ENCODE measurements at places on chromosomes 7 and 10.

GRCh38 chr10:116810120-116810500 is 39.2 kb upstream of the ENO4 start:
- no peak for DNase-seq

DNA sequence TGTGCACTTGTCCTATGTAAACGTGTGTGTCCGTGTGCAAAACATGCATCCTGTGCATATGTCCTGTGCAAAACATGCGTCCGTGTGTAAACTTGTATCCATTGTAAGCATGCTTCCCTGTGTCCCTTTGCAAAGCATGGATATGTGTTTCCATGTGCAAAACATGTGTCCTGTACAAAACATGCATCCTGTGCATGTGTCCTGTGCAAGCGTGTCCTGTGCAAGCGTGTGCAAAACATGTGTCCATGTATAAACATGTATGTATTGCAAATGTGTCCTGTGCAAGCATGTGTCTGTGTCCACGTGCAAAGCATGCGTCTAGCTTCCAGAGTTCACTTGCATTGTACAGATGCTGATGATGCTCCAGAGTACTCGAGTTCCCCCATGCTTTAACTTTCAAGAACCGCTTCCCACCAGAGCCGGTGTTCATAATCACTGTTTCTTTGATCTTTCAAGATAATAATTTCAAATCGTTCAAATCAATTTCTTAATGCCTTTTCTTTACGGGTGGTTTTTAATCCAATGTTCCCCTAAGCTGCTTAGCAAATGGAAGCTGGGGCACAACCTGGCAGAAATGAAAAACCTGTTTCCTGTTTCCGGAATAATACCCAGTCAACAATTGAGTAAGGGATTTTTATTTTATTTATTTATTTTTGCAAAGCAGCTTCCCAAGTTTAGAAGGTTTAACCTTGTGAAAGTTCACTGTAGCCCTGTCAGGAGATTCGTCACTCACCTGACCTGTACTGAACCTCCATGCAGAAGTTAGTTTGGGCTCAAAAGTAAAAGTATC is 641 bp upstream of the ASB13 start:
- peak; percentile 65 for DNase-seq

GRCh38 chr10:133166504-133166827 is 6.4 kb downstream of the KNDC1 start:
- no peak for DNase-seq

DNA sequence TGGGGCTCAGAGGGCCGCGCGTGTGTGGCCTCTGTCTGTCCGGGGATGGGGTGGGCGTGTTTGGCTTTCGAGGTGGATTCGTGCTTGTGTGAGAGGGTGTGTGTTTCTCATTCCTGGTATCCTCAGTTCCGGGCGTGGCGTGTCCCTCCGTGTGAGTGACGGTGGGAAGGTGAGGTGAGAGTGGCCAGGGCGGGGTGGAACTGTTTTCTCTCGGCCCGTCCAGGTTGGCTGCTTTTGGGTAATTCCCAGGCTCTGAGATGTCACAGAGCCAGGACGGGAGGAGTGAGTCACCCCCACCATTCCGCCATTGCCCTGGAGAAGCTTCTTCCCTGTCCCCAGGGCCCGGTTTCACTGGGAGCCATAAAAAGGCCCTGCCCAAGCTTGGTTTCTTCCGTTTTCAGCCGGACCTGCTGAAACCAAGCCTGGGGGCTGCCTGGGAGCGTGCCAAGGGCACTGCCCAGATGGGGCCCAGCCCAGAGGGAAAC is 21.3 kb upstream of the CLDN4 start:
- DNase-seq, result no peak

GRCh38 chr10:2700626-2701305 is 366.6 kb upstream of the PFKP start:
- no peak for DNase-seq

GRCh38 chr10:79101560-79102497 is 33.1 kb downstream of the ZMIZ1 start:
- DNase-seq, result peak; percentile 55

DNA sequence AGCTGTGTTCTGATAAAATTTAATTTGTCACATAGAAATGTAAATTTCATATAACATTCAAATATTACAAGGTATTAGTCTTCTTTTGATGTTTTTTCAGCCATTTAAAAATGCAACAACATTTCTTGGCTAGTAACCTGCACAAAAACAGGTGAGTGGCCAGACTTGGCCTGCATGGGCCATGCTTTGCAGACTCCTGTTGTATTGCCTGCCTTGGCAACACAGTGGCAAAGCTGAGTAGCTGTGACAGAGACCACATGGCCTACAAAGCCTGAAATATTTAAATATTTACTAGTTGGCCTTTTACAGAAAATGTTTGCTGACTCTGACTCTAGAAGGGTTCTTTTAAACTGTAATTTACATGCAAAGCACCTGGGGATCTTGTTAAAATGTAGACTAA is 13.5 kb upstream of the TBX20 start:
- no peak for DNase-seq

- no peak for DNase-seq
Observed at GRCh38 chr7:18467011-18467410, 28.5 kb upstream of the HDAC9 start.

DNA sequence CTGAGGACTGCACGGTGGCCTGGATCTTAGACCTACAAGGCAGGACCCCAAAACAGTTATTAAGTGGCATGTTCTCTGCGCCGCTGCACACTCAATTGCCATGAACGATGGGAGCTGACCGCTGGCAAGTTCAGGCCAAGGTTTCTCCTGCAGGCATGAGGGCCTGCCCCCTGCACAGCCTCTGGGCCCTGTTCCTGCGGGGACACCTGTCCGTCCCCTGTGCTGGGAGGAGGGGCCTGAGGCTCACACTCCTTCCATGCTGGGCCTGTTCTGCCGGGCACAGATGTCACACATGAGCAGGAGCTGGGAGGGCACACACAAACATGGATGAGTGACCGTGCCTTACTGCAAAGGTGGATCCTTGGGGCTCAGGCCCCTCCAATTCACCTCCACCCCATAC is 90.0 kb downstream of the PTPRN2 start:
- no peak for DNase-seq

- DNase-seq, result no peak
Observed at GRCh38 chr10:66671562-66671961, 254.3 kb upstream of the LRRTM3 start.

DNA sequence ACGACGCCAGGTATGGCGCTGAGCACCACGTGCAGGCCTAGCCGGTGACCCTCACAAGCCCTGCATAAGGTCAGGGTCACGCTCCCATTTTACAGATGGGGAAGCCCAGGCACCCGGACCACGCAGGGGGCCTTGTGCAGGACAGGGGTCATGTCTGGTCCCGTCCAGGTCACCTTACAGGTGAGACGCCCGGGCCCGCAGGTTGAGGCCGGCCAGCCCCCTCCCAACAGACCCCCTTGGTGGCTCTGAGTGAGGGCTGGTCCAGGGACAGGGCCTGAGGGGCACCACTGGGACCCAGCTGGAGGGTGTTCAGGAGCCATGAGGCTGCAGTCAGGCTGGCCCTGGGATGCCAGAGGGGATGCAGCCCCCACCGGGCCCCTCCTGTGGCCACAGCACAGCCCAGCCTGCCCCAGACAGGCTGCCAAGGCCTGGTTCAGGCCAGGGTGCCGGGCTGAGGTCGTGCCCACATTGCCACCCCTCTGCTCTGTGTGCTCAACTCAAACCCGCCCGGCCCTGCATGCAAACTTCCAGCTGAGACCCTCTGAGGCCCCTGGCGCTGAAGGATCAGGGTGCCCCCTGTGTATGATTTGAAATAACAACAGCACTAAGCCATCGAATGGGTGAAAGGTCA is 69.0 kb downstream of the PWWP2B start:
- no peak for DNase-seq

- no peak for DNase-seq
Observed at GRCh38 chr10:6343305-6344010, 140.7 kb downstream of the PFKFB3 start.

GRCh38 chr10:80498078-80498832 is 39.4 kb upstream of the SH2D4B start:
- DNase-seq, result no peak

GRCh38 chr10:61049386-61049785 is 105.4 kb upstream of the RHOBTB1 start:
- DNase-seq, result no peak

All from SK-N-DZ (cell line).